ENCODE measurements at places on chromosomes 12 and 14.

DNA sequence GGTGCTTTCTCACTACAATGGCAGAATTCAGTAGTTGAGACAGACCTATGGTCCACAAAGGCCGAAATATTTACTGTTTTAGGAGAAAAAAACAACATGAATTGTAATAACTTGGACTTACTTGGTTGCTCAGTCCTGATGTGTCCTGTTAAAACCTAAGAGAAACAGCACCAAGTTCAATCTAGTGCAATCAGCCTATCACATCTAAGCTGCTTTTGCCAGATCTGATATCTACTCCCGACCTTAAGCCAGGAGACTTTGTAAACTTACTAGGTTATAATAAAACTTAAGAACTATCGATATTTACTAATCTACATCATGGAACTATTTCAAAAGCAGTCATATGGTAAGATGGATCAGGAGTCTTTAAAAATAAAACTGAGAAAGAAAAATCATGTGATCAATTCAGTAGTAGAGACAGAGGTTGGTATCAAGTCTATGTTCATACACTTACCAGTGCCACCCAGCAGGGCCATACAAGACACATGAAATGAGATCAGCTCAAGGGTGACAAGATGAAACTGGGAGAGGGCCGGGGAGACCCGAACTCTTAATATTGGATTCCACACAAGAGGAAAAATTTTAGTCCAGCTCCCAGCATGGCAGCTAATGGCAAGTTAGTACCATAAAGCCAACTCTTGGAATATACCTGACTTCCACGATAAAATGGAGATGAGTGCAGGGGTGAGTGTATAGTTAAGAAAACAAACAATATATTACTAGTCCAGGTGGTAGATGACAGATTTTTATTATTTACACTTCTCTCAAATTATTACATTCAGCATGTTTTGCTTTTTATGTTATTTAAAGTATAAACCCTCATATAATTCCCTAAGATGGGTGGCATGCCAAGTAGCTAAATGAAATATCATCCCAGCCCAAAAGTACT, 27.5 kb downstream of the NUDT4 start:
- DNase-seq, result no peak

- no peak for DNase-seq
Measured at GRCh38 chr14:34067587-34067986, 116.7 kb upstream of the EGLN3 start.

DNA sequence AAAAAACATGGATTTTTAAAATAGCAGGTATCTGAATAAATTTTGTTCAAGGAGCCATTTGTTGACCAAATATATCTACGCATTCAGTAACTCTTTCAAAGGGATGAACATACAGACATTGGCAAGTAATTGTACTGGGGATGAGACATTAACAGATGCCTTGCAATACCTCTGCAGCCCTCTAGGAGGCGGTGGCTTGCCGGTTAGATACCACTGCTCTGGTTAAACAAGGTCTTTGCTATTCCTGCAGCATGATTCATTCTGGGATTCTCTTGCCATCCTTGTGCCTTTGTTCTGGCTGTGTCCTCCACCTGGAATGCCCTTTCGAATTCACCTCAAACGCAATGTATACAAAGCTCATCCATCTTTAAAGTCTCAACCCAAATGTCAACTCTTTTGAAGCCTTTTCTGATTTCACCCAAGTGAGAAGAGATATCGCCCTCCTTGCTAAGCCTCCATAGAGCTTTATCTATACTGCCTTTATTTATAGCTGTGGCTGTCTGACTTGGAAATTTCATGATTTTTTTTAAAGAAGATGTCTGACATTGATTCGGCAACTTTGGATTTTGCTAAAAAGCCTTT, 131.0 kb upstream of the SRRM4 start:
- no peak for DNase-seq

DNA sequence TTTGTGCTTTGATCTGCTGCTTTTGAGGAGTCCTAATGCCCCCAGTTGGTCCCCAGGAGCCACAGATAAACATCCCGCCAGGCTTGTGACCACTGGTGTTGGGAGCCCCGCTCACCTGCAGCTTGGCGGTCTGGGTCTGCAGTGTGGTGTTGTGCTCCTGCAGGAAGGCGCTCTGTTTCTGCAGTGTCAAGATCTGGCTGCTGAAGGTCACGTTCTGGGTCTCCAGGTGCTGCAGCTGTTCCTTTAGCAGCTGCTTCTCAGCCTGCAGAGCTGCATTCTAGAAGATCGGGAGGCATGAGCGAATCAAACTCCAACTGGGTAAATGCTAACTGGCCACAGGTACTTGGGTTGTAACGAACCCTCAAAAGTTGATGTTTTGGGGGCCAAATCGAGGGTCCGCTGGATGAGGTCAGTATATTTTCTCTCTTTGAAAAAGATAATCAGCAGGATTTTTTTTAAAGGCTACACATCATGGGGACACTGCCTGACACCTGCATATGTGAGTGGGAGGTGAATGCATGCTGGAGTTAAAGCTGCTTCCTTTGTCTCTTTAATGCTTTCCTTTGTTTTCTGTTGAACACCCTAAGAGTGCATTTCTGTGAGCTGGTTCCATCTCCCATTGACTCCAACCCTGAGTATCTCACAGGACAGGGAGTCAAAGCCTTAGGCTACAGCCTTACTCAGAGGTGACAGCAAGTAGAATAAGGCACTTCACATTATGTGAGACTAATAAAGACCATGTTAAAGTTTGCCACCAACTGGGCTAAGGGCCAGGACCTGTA, 61.3 kb upstream of the GPR68 start:
- DNase-seq, result no peak

DNA sequence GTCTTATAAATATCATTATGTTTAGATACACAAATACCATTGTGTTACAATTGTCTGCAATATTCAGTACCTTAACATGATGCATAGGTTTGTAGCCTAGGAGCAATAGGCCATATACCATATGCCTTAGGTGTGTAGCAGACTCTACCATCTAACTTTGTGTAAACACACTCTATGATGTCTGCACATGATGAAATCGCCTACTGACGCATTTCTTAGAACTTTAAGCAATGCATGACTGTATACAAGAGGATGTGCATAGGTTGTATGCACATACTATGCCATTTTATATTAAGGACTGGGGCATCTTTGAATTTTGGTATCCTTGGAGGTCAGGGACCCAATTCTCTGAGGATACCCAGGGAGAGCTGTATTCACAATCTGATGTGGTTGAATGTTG, 10.1 kb upstream of the BTG1 start:
- no peak for DNase-seq

DNA sequence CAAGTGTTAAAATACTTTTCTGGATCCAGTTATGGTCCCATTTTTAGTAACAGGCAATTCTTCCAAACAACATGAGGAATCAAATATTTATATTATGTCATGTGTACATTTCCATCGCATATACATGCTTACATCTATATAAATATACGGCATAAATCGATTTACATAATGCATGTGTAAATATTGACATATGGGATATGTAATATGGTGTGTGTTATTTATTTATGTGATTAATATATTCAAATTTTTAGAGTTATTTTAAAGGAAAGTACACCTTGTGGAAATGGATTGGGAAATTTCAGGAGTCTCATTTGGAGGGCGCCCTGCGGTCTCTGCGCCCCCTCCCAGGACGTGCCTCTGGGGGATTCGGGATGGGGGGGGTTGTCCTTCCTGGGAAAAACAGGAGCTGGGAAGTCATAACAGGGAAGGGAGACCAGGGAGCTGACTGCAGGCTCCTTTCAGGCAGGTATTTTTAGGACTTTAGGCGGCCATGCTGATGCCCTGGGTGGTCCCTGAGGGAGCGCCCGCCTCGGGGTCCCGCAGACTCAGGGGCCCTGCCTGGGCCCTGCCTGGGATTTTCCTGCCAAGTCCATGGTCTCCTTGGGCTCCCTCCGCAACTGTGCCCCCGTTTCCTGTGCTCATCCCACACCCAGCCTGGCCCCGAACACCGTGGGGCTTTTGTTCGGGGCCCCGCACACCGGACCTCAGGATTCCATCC, 82.7 kb upstream of the SFSWAP start:
- DNase-seq, result no peak

DNA sequence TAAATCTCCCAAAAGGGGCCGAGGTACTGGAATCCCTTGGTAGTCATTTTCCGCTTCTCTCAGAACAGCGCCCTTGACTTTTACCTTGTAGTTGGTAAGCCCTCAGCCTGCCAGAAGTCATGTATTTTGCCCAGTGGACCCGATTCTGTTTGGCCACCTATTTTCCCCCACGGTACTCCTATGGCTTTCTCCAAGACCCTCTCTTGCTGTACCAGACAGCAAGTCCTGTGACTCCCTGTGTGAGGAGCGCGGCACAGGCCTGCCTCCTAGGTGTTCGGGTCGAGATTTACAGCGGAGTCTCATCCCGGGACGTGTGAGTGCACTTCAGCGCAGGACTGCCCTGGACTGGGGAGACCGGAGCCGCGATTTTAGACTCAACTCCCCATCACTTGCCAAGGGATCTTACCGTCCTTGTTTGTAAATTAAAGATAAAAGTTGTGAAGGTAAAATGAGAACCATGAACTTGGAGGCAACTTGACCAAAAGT, 1.1 kb upstream of the MBD6 start:
- no peak for DNase-seq

GRCh38 chr12:67697967-67698366, 49.4 kb downstream of the DYRK2 start:
- DNase-seq, result no peak

DNA sequence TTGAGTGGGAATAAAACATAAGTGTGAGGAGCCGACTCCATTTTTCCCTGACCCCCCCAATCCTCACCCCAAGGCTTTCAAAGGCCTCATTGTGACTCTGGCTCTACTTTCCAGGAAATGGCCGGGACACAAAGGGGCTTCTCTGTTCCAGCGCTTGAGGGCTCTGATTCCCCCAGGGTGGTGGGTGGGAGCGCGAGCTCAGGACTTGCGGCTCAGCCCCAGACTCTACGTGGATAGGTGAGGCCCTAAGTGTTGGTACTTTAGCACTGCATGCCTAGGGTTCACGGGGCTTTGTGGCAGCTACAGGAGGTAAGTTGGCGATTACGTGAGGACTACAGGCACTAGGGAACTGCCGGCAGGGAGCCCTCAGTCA, 553 bp downstream of the CNPY2 start:
- DNase-seq, result no peak

DNA sequence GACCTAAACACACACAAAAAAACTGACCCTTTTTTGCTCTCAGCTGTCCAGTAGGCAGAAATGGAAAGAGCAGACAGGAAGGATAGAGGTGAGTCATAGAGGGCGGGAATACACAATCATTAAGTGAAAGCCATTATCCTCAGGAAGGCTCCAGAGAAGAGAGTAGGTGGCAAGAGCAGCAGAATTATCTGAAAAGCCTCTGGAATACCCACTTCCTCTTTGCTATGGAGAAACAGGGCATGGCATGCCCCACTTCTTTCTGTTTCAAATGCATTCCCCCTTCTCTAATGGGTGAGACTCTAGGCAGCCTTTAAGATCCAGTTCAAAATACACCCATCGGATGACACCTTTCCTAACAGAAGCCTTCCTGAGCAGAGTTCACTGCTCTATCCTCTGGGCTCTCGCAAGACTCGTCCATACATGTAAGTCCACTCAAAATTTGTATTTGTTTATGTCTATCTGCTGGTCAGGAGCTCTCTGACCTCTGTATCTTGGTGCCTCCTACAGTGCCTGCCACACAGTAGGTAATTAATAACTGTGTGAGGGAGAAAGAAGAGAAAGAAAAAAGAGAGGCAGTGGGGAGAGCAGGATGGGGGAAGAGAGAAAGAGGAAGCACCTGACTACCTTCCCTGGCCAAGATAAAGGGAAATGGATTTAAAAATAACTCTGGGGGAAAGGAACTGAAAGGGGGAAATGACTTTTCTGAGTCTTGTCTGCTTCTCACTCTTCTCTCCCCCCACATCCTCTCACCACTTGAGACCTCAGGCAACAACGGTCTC, 8.5 kb downstream of the KLHL33 start:
- DNase-seq, result no peak

- DNase-seq, result no peak
Measured at GRCh38 chr12:30110958-30111586, 327.3 kb upstream of the TMTC1 start.

GRCh38 chr14:23071244-23071920, 14.1 kb upstream of the CDH24 start:
- peak; percentile 64 for DNase-seq

GRCh38 chr14:30874999-30875787, 834 bp downstream of the COCH start:
- no peak for DNase-seq

DNA sequence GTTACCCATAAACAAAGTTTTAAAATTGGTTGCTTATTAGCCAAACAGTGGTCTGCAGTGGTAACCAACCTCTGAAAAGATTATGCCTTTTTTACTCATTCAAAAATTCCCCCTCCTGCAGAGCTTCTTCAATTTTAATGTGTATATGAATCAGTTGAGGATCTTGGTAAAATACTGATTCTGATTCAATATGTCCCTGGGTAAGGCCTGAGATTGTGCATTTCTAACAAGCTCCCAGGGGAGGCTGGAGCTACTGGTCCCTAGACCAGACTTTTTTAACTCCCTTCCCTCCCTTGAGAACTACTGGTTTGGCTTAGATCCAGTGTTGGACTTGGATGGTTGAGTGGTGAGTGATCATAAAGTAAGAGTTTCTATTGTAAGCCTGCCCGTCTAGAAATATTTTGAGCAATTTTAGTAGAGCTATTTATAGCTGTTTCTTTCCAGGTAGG, 90.2 kb downstream of the FUT8 start:
- DNase-seq, result no peak

DNA sequence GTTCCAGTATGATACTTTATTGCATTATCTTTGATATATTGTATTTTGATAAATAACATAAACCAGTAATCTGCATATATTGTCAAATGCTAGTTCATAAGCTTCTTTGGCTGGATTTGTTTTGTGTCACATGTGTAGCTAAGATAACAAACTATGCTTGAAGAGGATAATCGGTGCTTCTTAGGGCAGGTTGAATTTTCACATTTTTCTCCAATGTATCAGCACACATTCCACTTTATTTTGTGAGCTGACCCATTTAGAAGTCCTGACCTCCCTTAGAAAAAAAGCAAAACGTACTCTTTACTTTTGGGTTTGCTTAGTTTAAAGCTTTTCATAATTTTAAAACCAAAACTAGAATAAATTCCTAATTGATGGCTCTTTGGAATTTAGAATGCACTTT, 277.7 kb upstream of the DDHD1 start:
- no peak for DNase-seq

- DNase-seq, result no peak
Measured at GRCh38 chr12:2833810-2834209, 1.0 kb downstream of the NRIP2 start.

DNA sequence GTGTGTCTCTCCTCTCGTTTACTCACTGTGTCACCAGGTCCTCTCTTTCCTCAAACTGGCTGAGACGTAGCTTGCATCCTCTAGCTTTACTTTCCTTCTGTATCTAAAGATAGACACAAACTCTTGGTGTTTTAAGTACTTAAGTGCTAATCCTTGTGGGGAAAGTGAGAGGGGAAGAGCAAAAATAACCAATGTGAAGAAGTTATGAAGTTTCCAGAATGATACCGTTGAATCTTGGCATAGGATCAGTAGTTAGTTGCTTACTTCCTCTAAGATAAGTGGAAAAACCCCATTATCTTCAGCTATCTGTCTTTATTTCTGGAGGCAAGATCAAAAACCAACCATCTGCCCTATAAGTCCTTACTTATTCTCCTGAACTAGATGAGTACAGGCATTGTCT, 10.6 kb downstream of the FAR2 start:
- no peak for DNase-seq
